ENCODE measurements at places on chromosomes 6 and 20.

GRCh38 chr6:16205377-16206144, 32.8 kb upstream of the GMPR start:
- no peak for DNase-seq

DNA sequence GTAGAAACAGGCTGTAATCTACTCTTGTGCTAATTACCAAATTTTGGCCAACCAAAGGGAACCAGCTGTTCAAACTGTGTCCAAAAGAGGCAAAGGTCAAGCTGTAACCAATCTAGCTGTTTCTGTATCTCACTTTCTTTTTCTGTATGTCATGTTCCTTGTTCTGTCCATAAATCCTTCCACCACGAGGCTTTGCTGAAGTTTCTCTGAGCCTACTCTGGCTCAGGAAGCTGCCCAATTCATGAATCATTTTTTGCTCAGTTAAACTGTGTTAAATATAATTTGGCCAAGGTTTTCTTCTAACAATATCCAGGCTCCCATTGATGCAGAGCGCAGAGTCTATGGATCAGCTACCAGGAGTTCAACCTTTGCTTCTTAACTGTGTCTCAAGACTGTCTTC, 272.8 kb downstream of the TRDN start:
- no peak for DNase-seq

DNA sequence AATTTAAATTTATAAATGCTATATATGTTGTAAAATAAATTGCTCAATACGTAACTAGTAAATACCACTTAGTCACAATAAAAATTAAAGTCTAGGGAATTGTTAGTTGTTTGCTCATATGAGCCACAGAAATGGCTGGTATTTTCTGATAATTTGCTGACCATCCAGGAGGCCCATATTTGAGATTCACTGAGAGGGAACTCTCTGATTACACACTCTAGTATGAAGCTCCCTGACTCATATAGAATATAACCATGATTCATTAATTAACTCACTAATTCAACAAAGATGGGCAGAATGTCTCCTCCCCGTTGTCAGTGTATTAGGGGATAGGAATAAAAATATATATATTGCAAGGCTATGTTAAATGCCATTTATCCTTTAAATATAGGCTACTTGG, 46.6 kb upstream of the TMEM30A start:
- DNase-seq = no peak

- no peak for DNase-seq
These were observed 667.7 kb upstream of the AGPAT4 start for GRCh38 chr6:161941565-161941964.

DNA sequence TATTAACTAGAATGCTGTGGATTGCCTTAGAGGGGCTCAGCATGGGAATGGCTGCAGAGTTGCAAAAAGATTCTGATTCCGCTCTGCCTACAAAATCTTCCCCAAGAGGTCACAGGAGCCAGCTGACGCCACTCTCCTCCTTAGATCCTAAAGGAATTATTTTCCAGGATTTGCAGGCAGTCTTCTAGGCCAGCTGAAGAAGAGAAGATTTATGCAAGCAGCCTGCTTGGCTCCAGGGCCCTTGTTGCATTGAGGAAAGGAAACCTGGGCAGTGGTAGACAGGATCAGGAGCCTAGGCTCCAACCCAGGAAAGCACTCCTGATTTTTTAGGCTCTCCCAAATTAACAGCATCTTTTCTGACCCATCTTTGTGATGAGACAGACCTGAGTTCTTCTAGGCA, 245.8 kb downstream of the PKHD1 start:
- no peak for DNase-seq

DNA sequence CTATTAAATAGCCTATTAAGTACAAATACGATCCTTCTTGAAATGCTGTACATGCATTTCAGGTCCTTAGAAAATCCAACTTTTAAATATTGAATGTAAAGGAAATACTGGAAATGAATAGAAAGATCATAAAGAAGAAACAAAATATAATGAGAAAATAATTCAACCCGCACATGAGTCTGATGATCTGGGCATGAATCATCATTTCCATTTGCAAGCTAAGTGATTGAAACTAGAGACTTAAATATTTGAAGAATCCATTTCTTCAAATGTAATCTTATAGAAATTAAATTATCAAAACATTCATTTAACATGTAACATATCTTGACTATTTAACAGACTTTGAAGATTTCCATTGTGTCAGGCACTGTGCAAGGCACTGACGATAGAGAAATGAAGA, 977.0 kb downstream of the TFAP2A start:
- no peak for DNase-seq

DNA sequence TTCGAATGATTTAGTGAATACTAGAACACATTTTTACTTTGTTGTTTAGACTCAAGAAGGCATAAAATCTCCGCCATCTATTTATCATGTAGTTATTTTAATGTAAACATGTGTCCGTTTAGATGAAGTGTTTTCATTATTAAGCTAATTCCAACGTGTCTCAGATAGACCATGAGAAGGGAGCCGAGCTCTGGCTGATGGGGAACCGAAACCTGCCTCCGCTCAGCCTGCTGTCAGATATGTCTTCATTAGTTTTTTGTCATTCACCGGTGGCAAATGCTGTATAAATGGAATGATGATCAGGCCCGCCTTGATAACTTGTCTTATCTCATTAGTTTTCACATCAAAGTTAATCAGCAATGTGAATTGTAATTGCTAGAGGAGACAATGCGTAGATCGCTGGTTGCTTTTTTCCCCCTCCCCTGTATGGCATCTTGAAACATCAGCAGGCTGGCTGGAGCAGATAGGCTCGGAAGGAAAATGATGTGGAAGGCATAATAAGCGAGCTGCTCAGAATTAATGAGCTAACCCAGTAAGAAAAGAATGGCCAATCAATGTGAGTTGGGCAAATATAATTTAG, 136.4 kb downstream of the LINC00237 start:
- DNase-seq = no peak

DNA sequence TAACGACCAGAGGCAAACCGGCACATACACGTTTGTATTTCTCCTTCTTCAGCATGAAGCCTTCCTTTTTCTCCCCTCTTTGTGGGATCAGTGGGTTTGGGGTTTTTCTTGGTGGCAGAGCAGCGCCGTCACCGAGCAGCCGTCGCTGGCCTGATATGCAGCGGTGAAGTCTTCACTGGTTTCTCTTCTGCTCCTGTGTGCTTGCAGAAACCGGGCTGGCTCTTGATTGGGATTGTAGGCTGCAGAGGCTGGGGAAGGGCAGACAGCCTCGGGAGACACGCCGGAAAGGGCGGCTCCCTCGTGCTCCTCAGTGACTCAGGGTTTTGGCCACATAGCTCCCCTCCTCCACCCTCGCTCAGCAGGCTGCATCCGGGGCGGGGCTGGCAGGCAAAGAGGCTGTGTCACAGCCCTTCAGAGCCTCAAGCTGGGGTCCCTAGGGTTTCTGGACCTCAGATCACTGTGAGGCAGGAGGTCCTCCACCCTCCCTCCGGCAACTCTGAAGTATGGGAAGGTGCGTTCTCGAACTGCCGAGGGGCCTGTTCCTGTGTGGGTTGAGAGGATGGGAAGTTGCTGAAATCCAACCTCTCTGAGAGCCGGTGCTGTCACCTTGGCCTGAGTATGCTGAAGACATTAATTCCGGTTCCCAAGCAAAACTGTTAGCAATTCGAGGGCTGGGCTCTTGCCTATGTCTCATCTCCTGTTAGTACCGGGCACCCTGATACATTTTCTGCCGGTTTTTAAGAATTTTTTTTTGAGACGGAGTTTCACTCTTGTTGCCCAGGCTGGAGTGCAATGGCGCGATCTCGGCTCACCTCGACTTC, 24.2 kb downstream of the NQO2 start:
- peak; percentile 75 for DNase-seq

DNA sequence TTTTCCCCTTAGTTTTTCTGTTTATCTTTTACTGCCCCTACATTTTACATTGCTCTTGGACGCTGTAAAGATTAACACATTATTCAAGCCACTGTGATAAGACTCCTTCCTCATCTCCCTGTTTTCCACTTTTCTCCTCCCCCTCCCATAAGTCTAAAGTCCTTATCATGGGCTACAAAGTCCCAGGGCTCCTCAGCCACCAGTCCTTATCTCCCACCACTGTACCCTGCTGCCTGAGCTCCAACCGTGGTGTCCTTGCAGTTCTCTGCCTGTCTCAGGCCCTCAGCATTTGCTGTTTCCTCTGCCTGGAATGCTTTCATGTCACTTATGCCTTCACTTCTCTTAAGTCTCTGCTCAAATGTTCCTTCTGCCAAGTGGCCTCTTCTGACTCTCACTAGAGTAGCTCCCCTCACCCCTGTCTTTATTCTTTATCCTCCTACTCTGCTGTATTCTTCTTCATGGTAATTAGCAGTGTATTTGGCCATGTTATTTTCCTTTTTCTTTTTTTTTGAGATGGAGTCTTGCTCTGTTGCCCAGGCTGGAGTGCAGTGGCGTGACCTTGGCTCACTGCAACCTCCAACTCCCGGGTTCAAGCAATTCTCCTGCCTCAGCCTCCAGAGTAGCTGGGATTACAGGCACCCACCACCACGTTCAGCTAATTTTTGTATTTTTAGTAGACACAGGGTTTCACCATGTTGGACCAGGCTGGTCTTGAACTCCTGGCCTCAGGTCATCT, 10.8 kb upstream of the LATS1 start:
- no peak for DNase-seq
